ENCODE measurements at places on chromosomes 7 and 10. TPM values are rescaled to one million over a fixed set of nuclear protein-coding genes. Genes with fewer than 3 reads are reported as not detected.

DNA sequence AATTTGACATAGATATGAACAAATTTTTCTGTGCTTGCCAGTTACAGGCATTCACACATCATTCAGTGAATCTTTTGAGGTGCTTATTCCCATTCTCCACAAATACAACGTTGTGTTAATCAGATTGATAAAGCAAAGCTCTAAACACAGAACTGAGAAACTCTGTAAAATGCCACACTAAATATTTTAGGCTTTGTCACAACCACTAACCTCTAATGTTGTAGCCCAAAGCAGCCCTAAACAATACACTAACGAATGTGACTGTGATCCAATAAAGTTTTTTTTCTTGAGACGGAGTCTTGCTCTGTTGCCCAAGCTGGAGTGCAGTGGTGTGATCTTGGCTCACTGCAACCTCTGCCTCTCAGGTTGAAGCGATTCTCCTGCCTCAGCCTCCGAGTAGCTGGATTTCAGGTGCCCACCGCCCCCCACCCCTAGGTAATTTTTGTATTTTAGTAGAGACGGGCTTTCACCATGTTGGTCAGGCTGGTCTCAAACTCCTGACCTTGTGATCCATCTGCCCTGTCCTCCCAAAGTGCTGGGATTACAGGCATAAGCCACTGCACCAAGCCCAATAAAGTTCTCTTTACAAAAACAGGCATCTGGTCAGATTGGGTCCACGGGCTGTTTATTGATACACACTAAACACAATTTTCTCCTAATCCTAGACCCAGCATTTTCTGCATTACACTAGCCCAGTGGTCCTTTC is 6.9 kb downstream of the CYCS start:
- no peak for ATAC-seq

DNA sequence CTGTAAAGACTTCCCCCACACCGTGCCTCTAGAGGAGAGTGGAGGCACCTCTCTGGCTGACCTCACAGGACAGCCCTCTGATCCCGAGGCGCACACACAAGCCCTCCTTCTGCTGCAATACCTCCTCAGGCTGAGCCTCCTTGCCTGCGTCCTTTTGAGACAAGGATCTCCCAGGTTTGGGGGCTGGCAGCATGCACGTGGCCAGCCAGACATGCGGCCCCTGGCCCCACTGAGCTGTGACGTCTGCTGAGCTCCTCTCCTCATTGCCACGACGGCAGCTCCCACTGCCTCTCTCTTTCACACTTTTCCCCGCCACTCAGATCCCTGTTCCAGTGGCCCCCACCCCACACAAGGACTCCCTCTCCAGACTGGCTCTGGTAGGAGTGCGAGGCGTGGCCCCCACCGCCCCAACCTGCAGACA is 12.2 kb upstream of the DNAAF5 start:
- ATAC-seq, result no peak

- ATAC-seq, result no peak
These were observed 12.7 kb upstream of the CACUL1 start for GRCh38 chr10:118767297-118768040.

GRCh38 chr10:123912871-123913270 is 21.3 kb upstream of the CPXM2 start:
- no peak for ATAC-seq

GRCh38 chr10:95835911-95836310 is 71.9 kb upstream of the CC2D2B start:
- ATAC-seq, result no peak

GRCh38 chr10:82572744-82573143 is 697.8 kb downstream of the NRG3 start:
- no peak for ATAC-seq

DNA sequence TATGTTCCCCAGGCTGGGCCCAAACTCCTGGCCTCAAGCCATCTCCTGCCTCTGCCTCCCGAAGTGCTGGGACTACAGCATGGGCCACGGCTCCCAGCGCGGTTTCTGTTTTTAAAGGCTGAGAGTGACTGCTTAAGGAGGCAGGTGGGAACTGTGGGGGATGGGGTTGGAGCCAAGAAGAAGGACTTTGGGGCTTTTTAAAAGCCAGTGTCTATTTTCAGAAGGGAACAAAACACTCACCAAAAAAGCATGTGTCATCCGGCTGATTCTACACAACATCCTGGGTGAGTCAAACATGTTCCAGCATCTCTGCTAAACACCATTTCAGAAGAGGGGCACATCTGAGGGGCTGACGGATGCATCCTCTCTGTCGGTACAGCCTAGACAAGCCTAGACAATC is 824.5 kb downstream of the TYW1 start:
- ATAC-seq, result no peak

DNA sequence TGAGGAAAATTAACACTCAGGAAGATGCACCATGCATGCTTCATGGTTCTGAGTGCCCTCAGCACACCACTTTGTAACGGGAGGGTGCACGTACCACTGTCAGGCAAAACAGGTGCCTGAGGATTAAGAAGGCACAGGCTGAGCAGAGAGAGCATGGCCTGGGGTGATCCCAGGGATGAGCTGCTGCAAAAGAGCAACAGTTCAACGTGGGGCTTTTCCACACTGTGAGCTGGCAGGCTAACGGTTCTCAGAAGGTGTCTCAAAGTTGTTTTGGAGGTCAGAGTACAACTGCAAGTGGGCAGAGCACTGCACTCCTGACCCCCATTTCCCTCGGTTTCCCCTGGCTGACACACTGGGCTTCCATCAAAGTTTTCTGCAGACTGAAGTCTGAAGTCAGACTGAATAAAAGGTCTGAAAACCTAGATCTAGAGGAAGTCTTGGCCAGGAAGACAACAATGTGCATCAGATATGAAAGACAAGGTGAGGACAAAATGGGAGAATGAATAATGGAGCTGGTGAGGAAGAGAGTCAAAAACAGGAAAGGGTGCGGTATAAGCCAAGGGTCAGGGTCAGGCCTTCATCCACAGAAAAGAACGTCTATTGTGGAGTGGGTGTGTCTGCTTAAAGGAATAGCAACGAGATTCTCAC is 20.5 kb downstream of the ZNF438 start:
- no peak for ATAC-seq

- ATAC-seq, result no peak
These were observed 5.1 kb upstream of the GRID1 start for GRCh38 chr10:86371691-86372090.

- no peak for ATAC-seq
These were observed 292.9 kb downstream of the BAMBI start for GRCh38 chr10:28970231-28970630.

The BICC1 gene
- 0.28 TPM for total RNA-seq

The SERPINE1 gene
- 0.30 TPM for total RNA-seq

The AKR1C3 gene
- total RNA-seq, result 0.34 TPM
